ENCODE measurements at places on chromosomes 7 and 10.

DNA sequence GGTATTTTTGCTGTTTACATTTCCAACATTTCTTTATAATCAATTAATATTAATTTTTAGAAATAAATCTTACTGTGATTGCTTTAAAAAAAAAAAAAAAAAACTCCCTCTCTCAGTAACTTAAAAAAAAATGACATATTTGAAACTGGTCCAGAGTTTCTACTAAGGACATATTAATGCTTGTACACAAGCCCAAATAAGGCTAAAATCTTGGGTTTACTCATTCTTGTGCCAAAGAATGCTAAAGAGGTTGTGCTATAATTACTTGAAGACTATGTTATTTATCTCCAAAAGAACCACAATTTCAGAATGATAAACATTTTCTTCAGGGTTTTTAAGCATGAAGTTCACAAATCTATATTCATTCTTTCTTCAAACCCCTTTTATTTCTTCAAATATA, 39.4 kb upstream of the PHF14 start:
- DNase-seq: peak; percentile 10

- no peak for DNase-seq
Observed at GRCh38 chr7:69849268-69849667, 251.0 kb downstream of the AUTS2 start.

- no peak for DNase-seq
Observed at GRCh38 chr7:138542183-138542582, 82.1 kb downstream of the TRIM24 start.

- DNase-seq: no peak
Observed at GRCh38 chr7:72404743-72405142, 7.4 kb downstream of the CALN1 start.

DNA sequence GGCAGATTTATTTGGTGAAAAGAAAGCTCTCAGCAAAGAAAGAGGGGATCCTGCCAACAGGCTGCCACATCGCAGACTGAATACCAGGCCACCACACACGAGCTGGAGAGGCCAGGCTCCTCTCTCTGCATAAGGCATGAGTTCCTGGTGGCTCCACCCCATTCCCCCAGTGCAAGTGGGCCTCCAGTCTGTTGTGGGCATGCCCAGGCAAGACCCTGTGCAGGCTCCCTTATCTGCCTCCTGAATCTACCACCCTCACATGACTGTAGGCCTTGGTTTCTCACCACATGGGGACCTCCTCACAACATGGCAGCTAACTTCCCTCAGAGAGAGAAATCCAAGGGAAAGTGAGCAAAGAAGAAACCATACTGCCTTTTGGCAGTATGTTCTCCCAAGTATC, 26.7 kb upstream of the CUL1 start:
- DNase-seq: no peak

GRCh38 chr10:132382231-132382922, 14.6 kb upstream of the PWWP2B start:
- DNase-seq: no peak

GRCh38 chr10:69673521-69673920, 43.5 kb downstream of the FAM241B start:
- no peak for DNase-seq

GRCh38 chr10:46092524-46093081, 46.5 kb upstream of the MSMB start:
- no peak for DNase-seq

DNA sequence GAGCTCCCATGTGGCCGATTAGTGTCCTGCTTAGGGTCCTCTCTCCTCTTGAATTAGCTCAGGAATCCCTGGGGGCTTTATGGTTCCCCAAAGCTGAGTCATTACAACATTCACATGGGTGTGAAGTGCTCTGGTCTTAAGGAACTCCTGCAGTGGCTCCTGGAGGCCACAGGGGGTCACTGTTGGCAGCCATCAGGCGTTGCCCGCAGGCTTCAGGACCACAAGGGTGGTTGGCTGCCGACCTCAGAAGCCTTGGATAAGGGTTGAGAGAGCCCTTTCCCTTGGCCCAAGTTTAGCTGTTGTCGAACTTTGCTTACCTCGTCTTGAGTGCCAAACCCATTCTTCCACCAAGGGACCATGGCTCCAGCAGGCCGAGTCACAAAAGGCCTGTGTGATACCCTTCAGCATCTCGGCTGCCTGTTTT, 61.7 kb downstream of the SH2D4B start:
- peak; percentile 23 for DNase-seq

GRCh38 chr7:6656413-6656812, 19.3 kb downstream of the ZNF316 start:
- no peak for DNase-seq

DNA sequence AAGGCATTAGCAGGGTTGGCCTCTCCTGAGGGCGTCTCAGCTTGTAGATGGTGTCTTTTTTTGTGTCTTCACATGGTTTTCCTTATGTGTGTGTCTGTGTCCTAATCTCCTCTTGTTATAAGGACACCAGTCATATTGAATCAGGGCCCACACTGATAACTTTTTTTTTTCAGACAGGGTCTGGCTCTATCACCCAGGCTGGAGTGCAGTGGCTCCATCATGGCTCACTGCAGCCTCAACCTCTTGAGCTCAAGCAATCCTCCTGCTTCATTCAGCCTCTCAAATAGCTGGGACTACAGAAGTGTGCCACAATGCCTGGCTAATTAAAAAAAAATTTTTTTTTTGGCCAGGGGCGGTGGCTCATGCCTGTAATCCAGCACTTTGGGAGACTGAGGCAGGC, 41.3 kb upstream of the KMT2C start:
- no peak for DNase-seq

DNA sequence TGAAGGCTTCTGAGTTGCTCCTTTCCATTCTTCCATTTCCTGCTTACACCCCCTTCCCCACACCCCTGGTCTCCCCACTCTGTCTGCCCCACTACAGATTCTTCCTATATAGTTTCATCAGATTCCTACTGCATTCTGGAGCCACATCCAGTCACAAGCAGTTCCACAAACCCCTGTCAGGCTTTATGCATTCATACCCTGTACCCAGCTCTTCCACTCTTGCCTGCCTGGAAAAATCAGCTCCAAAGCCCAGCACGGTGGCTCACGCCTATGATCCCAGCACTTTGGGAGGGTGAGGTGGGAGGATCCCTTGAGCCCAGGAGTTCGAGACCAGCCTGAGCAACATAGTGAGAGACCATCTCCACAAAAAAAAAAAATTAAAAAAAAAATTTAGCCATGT, 60.4 kb downstream of the C10orf67 start:
- DNase-seq: no peak

DNA sequence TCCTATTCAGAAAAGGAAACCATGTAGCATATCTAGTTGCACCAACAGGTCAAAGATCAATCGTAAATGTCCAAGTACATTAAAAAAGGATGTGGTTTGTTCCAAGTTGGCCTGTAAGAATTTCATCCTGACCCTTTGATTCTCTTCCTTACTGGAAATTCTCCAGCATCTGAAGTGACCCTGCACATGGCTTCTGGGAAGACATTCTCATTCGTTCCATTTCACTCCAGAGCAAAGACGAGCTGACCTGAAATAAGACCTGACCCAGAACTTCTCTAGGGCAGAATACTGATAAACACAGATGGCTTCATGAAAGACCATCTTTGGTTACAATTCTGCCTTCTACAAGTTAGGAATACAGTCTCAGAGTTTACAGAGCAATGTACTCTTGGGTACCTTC, 39.8 kb downstream of the ASB4 start:
- no peak for DNase-seq

DNA sequence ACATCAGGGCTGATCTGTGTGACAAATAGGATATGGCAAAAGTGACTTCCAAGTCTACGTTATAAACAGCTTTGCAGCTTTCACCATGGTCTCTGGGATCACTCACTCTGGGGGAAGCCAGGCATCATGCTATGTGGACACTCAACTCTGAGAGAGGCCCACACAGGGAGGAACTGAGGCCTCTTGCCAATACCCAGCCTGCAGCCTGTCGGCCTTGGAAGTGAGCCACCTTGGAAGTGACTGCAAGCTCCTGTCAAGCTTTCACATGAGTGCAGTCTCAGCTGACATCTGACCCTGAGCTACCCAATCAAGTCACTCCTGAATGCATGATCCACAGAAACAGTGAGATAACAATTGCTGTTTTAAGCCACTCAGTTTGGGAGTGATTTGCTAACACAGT, 56.5 kb downstream of the MMRN2 start:
- DNase-seq: peak; percentile 56

GRCh38 chr7:22723181-22723601, 3.8 kb upstream of the IL6 start:
- DNase-seq: no peak

GRCh38 chr7:41729059-41729458, 26.2 kb upstream of the INHBA start:
- no peak for DNase-seq

GRCh38 chr7:50329775-50330174, 25.3 kb downstream of the IKZF1 start:
- no peak for DNase-seq

GRCh38 chr10:119216127-119216526, 8.8 kb downstream of the GRK5 start:
- DNase-seq: no peak

DNA sequence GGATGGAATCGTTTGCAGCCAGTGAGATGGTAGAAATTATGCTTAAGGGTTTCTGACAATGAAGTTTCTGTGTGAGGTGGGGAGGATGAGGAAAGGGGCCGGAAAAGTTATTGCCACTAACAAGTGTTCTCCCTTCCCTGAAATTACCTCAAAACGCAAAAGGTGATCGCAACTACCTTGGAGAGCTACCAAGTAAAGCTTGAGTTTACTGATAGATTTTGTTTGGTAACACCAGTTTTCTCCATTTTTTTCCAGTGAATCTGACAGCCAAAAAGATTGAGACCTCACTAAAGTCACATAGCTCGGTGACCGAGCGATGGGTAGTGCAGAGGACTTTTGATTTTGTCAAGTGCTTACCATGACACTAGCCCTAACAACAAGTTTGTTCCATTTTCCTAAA, 1.6 kb downstream of the SUV39H2 start:
- DNase-seq: no peak

- DNase-seq: no peak
Observed at GRCh38 chr7:24896031-24896501, 83.9 kb downstream of the OSBPL3 start.

DNA sequence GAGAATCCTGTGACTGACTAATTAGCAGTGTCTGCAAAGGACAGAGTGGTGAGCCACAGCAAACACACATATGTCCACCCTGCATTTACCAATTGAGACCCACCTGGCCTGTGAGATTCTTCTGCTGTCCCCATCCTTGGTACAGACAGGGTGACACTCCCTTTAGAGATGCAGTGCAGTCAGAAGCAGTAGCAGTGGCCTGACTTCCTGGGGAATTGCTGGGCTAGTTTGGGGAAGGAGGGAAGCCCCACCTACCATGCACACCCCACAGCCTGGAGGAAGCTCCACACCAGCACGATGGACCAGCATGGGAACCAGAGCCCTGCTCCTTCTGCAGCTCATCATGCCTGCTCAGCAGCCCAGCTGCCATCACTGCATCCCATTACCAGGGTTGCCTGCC, 924.9 kb upstream of the ZNF722 start:
- no peak for DNase-seq

DNA sequence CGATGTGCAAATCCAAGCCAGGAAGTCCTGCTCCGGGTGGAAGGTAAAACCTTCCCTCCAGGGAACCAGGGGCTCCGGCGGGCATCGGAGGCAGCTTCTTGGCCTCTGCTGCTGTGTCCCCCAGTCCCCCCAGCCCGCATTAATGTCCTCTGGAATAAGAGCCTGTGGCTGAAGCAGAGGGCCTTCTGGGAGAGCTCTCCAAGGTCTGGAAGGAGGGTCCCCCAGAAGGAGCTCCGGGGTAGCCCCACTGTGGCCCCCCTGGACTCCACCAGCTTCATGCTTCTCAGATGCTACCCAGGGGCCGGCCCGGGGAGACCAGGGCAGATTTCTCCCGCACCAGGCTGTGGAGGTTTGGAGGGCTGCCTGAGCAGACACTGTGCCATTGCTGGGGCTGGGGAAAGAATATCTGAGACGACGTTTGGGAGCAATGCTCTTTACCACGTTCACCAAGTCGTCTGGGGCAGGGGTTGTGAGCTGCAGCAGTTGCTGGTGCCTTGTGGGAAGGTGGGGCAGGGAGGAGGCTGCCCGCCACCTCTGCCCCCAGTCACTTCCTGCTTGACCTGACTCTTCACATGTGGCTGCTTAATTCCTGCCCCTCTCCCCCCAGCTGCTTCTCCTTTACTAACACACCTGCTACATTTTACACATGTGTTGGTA, 8.3 kb downstream of the ZNF853 start:
- DNase-seq: no peak

DNA sequence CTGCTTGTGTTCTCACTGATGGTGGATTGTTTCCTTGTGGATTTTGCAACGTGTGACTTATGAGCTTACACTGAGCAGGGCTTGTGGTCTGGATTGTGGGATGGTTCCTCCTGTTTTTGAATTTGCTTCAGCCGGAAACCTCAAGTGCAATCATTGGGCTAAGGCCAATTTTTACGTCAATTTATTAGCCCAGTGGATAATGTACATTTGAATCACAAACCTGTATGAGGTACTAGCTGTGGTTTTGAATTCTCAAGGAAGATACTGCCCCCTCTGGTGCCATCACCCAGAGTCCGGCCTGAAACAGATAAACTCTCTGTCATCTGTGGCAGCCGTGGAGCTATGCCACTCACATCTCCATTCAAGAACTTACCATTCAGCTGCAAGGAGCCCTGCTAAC, 7.3 kb upstream of the ZNF777 start:
- no peak for DNase-seq

- peak; percentile 73 for DNase-seq
Observed at GRCh38 chr7:24755541-24756407, 1.5 kb downstream of the GSDME start.

DNA sequence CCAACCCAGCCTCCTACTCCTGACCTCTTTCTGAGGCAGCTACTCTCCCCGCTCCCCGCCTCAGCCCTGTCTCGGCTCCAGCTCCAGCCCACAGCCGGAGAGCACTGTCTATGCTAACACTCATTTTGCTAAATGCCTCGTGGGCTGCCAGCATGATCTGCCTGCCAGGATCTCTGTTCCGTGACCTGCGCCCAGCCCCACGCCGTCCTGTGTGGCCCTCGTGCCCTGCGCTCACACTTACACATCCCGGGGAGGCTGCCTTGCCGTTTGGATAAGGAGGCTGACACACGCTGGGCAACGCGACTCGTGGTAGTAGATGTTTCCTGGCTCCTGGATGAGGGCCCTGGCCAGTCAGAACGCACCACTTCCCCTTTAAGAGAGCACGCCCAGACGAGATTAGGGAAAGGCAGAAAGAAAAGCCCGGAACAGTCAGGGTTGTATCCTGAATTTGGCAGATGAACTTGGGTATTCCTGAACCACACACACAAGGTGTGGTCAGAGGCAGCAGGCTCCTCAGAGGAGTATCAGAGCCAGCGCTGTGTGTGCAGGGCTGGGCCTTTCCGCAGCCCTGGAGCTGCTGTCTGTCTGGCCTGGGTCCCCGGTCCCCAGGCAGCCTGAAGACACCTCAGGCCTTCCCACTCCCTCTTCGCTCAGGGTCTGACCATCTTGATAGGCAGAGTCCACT, 97.7 kb upstream of the EFCAB10 start:
- DNase-seq: no peak

GRCh38 chr10:132533571-132534260, 3.9 kb upstream of the INPP5A start:
- no peak for DNase-seq
